ENCODE measurements at places on chromosomes 16 and 17.
A peak's percentile ranks its signal among the peaks of the same experiment; 100 is the strongest.

DNA sequence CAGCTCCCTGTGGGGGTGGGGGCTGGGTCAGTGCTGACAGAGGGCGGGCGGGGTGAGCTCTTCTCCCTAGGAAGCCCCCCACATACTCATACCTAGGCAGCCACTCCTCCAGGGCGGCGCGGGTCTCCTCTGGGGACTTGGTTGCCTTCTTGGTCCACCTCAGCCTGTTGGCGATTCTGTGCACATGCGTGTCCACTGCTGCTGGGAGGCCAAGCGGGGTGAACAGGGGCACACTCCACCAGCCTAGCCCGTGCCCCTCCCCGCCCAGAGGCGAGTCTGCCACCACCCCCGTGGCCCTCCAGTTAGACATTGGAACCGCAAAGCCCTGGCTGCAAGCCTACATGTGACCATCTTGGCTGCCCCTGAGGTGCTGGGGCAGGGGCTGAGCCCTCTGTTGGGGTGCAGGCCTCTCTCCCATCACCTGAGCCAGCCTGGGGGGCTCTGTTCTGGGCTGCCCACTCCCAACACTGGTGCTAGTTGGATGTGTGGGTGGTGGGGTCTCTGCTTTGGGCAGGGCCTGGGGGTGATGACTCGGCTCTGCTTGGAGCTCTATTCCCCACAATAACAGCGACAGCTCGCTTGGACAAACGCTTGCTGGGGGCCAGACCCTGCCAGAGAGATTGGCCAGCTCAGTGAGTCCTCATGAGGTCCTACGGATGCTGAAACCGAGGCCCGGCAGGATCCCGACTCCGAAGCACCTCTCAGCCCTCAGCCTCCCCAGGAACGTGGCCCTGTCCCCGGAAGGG lies 7.4 kb downstream of the NTHL1 start:
- no peak for DNase-seq

- DNase-seq, result peak; percentile 84
Observed at GRCh38 chr16:54633943-54634362, 296.7 kb upstream of the IRX5 start.

- DNase-seq, result no peak
Observed at GRCh38 chr17:8121681-8122421, 2.1 kb downstream of the HES7 start.

DNA sequence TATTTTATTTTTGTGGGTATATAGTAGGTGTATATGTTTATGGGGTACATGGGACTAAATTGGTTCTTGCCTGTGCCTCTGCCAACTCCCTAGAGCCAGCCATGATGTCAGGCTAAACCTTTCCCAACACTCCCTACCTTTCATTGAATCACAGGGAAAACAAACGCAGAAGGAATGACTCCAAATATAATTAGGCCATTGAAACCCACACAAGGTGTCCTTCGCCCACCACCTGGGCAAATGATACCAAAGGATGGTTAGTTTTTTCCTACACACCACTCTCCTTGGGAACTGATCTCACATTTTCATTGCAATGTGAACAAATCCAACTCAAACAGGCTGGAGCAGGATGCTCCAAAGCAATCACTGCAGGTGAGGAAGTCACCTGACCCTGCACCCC lies 27.5 kb downstream of the WSB1 start:
- DNase-seq, result no peak

- no peak for DNase-seq
Observed at GRCh38 chr17:49616086-49616485, 40.4 kb downstream of the NXPH3 start.

DNA sequence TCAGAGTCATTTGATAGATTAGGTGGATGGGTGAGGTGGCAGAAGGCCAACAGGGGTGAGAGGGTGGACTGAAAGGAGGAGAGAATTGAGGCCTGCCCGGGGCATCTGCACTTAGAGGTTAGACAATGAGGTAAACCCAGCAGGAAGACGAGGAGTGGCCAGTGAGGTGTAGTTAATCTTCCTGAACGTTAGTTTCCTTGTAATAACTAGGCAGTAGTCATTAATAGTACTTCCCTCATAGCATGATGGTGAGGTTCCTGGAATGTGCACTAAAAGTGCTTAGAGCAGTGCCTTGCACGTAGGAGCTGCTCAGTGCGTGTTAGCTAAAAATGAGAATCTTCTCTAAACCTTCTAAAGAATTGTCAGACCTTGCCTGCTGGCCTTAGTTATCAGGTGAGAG lies 13.5 kb upstream of the KSR1 start:
- DNase-seq, result no peak

GRCh38 chr16:15052747-15053476 lies 3.0 kb downstream of the NTAN1 start:
- no peak for DNase-seq

DNA sequence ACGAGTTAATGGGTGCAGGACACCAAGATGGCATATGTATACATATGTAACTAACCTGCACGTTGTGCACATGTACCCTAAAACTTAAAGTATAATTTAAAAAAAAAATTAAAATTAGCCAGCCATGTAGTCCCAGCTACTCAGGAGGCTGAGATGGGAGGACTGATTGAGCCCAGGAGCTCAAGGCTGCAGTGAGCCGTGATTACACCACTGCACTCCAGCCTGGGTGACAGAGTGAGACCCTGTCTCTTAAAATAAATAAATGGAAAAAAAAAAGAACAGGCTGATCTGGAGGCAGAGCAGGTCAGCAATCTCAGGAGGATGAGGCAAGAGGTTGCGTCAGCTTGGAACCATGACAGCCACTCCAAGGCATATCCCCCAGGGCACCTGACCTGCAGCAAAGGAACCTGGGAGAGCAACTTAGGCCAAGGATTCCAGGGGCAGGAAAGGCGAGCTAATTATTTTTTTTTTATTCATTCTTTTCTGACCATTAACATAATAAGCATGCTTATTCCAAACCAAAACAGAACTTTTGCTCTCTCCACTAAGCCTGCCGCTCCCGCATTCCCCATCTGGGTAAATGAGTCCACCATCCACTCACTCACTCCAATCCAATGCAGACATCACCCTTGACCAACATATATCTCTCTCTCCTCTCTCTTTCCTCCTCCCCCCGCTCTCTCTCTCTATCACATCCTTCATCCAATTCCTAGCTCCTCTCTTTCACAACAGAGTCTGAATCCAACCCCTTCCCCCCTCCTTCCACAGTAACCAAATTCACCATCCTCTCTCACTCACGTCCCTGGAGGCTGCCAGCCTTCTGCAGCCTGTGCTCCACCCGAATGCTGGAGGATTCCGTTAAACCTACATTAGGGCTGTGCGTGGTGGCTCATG lies 47.7 kb downstream of the TK2 start:
- DNase-seq, result no peak

GRCh38 chr16:75229172-75230031 lies 10.6 kb downstream of the CTRB1 start:
- DNase-seq, result no peak

DNA sequence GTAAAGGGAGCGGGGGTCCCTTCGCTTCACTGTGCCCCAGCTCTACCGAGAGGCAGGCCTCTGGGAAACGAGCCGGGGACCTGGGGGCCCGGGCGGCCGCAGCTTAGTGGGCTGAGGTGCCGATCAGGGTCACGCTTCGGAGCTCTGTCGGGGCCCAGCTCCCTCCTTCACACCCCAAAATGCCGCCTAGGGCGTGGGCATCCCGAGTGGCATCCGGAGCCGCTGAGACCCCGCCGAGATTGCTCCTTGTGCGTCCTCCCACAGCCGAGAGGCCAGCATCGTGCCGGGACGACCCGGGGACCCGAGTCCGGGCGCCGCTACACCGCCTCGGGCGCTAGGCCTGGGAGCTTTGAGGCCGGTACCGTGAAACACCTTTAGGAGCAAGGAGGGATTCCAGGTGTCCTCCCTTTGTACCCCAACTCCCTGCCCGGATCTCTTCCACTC lies 1.3 kb downstream of the SALL1 start:
- no peak for DNase-seq

GRCh38 chr17:35731239-35731916 lies at the start of gene RASL10B:
TSS of gene RASL10B (plus strand) at chr17:35731639. CDS start at chr17:35735185, 3,546 bp downstream.
- DNase-seq, result peak; percentile 86

GRCh38 chr16:61968242-61969076 lies 67.8 kb downstream of the CDH8 start:
- no peak for DNase-seq

GRCh38 chr17:45292696-45293412 lies 24.0 kb downstream of the MAP3K14 start:
- DNase-seq, result no peak

DNA sequence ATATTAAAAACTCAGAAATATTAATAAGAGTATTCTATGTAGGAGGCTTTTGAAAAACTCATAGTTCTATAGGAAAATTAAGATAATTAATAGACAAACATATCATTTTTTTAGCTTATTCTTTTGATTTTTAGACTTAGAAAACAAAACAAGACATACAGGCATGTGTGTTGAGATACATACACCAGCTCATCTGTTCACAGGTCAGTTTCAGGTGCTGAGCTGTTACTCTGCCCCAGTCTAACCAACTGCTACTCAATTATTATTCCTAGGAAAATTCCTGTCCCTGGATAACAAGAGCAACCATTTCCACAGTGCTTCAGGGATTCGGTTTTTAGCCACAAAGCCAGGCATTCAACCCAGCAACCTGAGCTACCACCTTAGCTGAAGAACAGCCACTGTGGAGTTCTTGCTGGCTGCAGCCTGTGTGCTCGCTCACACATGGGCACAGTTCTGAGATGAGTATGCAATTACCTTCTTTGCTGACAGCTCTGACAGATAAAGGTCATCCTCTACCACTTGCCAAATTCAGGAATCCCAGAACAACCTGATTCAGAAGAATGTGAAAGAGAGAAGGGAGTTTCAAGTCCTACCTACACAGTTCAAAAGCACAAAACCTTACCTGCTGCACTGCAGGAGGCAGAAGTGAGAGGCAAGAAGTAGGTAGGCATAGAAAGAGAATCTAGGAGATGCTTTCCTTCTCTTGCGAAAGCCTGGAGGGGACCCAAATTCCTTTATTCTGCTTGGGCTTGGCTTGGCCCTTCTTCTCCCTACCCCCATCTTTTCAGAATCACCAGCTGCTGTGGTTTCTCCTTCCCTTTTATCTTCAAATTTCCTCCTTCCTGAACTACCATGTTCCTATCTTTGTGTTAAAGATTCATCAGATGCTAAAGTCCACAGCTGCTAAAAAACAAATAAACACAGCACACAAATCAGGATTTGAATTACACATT lies 62.7 kb downstream of the TEX2 start:
- DNase-seq, result no peak

DNA sequence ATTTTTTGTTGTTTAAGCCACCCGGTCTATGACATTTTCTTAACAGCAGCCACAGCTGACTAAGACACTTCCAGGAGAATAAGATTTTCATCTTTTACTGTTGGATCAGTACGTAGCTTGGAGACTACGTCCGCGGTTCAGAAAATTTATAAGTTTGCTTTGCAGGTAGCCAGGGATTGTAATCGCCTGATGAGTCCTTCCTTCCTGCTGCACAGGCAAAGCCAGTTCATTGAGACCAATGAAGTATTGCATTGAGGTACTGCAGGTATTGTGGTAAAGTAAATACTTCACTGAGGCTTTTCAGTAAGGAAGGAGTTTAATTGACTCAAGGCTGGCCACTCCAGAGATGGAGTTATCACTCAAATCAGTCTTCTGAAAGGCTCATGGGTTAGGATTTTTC lies 269.4 kb upstream of the ELAC2 start:
- DNase-seq, result no peak

GRCh38 chr17:19760746-19761145 lies 12.6 kb upstream of the ALDH3A1 start:
- no peak for DNase-seq

GRCh38 chr16:69796285-69797118 lies 34.4 kb downstream of the WWP2 start:
- DNase-seq, result no peak

GRCh38 chr17:48596000-48596734 lies 2.6 kb upstream of the HOXB5 start:
- DNase-seq, result no peak

- DNase-seq, result no peak
Observed at GRCh38 chr16:48949636-48950035, 332.0 kb downstream of the CBLN1 start.

GRCh38 chr17:76416899-76417298 lies 32.5 kb downstream of the SPHK1 start:
- no peak for DNase-seq

DNA sequence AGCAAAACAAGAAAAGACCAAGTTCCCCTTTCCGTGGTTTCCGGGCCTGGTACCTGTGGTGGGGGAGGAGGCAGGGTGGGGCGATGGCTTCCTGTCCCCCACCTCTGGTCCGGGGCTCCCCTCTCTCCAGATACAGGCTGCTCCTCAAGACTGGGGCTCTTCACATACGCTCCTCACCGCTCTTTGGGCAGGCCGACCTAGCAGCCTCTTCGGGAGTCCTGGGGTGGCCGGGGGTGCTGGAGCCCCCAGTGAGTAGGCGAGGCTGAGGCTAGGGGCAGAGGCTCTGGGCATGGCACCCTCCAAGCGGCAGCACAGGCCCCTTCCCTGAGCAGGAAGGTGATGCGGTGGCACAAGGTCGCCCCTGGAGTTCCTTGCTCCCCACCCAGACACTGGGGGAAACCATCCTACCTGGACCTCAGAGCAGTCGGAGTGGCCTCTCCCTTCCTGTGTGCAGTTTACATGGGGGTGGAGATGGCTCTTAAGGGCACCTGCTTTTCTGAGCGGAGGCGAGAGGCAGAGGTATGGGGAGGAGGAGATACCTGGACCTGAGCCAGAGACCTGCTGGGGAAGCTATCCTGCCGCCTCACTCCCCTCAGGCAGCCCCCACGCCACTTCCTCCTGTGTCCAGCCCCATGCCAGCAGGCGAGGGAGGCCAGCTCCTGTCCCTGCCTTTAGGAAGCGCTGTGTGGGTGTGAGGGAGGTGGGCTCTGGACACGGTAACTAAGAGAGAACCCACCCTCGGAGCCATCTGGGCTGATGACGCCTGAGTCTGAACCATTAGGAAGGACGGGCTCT lies 891 bp downstream of the CORO1A start:
- DNase-seq, result peak; percentile 69

DNA sequence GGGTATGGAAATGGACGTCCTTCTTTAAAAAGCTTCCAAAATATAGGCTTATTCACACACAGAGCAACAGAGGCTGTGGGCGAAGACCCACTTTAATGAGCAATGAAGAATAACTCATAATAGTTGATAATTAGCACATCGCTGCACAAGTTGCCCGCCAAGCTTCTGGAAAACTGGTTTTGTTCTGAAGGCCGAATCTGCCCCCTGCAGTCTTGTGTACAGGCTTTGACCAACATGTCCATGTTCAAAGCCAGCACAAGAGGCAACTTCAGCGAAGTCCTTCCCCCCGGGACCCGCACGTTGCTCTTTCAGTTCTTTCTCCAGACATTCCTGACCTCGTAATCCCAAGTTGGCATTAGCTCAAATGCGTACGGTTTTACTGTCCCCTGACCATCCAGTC lies 73.3 kb downstream of the IRX5 start:
- DNase-seq, result no peak

DNA sequence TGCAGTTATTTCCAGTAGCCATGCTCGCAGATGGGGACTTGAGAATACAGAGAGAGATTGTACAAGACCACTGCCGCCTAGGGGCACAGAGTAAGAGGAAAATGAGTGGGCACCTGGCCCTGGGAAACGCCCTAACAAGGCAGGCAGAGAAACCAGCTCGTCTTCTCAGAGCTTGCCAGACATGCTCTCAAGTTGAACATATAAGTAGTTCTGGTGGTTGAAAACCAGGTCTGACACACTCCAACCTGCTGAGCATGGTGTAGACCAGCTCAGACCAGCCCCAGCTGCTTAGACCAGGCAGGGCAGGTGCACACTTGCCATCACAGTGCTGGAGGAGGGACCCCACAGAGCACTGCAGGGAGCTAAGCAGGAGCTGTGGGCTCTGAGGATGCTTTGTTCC lies 250.5 kb downstream of the CPPED1 start:
- no peak for DNase-seq
